ENCODE measurements at places on chromosomes 6 and 20.

DNA sequence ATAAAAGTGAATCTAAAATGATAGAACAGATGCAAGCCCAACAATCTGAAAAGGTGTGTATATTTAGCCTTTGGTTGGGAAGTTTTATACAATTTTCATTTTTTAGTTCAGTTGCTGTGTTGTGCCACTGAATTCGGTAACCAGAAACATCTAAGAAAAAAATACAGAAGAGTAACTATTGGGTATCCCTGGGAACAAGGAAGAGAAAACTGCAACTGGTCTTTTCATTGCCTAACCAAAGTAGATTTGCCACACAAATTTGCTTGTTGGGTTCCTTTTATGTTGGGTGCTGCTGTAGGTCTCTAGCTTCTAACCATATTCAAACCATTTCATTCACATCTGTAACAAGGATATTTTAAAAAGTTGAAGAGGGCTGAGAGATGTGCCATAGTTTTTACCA is 2.8 kb upstream of the TMEM30A start:
- no peak for DNase-seq

- DNase-seq, result no peak
These were observed 117.6 kb downstream of the MYLK4 start for GRCh38 chr6:2632976-2633584.

GRCh38 chr6:33724102-33725023 is 12.9 kb upstream of the UQCC2 start:
- DNase-seq, result no peak

GRCh38 chr6:99415446-99415845 is 9.7 kb downstream of the PNISR start:
- no peak for DNase-seq

GRCh38 chr6:86723151-86723550 is 214.2 kb upstream of the HTR1E start:
- DNase-seq, result no peak

DNA sequence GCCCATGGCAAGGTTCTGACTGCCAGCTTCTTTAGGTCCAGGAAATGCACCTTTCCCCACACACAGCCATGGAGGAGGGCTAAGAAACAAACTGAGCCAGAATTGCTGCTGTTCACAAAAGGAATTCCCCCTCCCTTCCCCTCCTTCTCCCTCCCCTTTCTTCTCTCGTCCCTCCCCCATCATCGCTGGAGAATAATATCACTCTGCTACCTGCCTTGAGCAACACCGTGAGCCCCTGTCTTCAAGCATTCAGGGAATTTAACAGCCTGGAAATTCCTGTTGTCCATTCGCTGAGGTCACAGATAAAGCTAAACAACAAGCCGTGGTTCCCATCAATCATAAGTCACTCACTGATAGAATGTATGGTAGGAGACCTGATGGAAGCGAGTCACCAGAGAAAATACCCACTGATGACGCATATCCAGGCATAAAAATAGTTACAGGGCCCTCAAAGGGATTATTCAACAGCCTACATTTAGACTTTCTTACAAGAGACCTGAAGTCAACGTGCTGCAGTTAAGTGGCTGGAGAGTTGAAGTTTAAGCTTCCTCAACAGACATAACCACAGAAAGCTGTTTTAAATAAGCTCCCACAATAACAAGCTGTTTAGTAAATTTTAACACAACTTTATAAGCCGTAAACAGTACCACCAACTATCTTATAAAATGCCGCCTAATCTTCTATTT is 59.7 kb downstream of the HIVEP2 start:
- DNase-seq, result no peak

GRCh38 chr6:32794510-32794909 is 22.3 kb downstream of the HLA-DOB start:
- no peak for DNase-seq

- DNase-seq, result no peak
These were observed 62.0 kb downstream of the HIVEP2 start for GRCh38 chr6:142883011-142883410.

GRCh38 chr6:157813750-157814455 is 9.1 kb upstream of the SNX9 start:
- no peak for DNase-seq

DNA sequence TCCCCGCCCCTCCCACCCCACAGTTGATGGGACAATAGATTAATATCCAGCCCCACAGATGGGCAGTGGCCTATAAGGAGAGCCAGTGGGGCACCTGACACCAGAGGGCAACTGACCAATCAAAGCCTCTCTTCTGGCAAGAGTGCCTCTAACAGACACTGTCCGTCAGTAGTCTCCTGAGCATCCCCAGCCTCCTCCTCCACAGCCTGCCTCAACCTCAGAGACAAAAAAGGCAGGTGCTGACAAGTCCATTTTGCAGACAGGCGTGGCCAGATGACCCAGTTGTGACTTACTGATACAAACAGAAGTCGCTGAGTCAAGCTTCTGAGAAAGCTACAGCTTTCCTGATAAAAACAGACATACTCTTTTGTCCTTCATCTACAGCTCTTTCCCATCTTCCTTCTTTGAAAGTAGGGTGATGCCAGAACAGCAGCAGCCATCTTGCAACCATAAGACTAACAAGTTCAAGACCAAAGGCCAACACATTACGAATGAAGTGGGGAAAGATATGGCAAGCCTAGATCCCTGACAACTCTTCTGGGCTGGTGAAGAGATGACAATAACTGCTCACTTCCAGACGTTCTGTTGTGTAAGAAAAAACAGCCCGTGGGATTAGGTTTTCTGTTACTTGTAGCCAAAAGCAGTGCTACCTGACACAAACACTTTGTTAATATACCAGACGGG is 12.3 kb downstream of the PPIL1 start:
- DNase-seq, result no peak

- DNase-seq, result no peak
These were observed 118.8 kb upstream of the FAM184A start for GRCh38 chr6:119197271-119197670.

DNA sequence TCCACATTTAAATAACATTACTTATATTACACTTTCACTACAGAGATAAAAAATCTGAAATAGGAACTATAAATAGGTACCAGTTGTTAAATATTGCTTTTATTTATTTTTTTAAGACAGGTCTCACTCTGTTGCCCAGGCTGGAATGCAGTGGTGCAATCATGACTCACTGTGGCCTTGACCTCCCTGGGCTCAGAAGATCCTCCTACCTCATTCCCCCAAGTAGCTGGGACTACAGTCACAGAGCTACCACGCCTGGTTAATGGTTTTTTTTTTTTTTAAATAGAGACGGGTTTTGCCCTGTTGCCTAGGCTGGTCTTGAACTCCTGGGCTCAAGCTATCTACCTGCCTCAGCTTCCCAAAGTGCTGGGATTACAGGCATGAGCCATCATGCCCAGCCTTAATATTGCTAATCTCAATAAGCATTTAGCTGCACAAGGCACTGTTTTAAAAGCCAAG is 17.3 kb downstream of the EEF1E1 start:
- DNase-seq, result no peak

- no peak for DNase-seq
These were observed 609 bp downstream of the OGFRL1 start for GRCh38 chr6:71289039-71289801.

GRCh38 chr20:20967564-20968184 is 138.5 kb downstream of the LINC00237 start:
- no peak for DNase-seq

DNA sequence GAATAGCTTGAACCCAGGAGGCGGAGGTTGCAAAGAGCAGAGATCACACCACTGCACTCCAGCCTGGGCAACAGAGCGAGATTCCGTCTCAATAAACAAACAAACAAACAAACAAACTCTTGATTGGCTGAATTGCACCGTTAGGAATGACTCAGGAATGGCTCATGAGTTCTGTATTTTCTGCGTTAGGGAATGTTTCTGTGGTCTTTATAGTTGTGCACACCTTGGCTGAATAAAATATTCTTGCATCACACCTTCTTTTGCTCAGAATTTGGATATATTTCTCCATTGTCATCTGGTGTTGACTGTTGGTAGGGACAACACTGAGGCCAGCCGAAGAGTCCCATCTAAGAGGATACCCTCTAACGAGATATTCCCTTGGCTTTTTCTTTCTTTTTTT is 19.6 kb upstream of the PI16 start:
- no peak for DNase-seq

DNA sequence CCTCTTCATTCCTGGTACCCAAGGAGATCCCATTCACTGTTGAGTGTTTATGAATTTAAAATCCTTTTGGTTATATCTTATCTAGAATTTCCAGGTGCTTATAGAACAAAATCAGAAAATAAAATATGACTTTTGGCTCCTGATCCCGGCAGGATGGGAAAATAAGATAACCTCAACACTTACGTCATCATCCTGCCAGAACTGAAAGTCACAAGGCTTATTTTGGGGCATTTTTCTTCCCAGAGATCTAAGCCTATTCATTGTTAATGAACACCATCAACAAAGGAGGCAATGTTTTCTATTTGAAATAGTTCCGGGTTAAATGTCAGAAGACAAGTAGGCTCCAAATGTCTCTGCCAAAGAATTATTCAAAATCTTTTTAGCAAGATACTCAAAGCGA is 580.6 kb downstream of the TFAP2A start:
- no peak for DNase-seq

- no peak for DNase-seq
These were observed at the start of gene HLA-DQA1 for GRCh38 chr6:32637219-32637880. Gene HLA-DQA1, plus strand, starts transcription at chr6:32637406. Its CDS starts 53 bp downstream, at chr6:32637459.

DNA sequence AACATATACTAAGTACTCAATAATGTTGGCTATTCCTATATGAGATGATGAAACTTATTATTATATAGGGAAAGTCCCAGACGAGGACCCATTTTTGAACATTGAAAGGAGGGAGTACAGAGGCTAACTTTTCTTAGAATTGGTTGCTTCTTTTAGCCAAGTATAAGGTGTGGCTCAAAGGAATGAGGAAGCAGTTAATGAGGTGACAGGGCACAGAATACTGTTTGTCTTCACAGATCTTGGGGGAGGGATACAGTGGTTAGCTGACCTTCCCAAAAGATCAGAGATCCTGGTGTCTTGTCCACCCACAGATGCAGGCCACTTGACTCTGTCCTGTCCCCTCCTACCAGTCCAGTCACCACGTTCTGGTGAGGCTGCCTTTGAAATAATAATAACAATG is 67.8 kb upstream of the EPB41L1 start:
- DNase-seq, result no peak

DNA sequence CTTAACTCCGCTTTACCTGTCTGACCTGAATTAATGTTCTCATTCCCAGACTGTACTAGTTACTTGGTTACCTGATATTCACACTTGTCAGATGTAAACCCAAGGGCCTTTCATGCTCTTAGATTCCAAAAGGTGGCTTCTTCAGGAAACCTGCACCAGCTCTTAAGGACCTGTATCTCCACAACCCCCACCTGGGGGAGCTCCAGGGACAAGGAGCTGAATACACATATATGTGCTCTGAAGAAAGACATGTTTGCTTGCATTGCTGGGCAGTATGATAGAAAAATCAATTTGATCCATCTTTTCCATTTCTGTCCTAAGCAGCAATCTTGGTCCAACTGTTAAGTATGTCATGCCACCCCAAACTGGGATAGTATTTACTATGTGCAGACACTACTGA is 64.8 kb upstream of the POU3F2 start:
- DNase-seq, result no peak

GRCh38 chr20:47224300-47224791 is 132.2 kb downstream of the ZMYND8 start:
- no peak for DNase-seq

DNA sequence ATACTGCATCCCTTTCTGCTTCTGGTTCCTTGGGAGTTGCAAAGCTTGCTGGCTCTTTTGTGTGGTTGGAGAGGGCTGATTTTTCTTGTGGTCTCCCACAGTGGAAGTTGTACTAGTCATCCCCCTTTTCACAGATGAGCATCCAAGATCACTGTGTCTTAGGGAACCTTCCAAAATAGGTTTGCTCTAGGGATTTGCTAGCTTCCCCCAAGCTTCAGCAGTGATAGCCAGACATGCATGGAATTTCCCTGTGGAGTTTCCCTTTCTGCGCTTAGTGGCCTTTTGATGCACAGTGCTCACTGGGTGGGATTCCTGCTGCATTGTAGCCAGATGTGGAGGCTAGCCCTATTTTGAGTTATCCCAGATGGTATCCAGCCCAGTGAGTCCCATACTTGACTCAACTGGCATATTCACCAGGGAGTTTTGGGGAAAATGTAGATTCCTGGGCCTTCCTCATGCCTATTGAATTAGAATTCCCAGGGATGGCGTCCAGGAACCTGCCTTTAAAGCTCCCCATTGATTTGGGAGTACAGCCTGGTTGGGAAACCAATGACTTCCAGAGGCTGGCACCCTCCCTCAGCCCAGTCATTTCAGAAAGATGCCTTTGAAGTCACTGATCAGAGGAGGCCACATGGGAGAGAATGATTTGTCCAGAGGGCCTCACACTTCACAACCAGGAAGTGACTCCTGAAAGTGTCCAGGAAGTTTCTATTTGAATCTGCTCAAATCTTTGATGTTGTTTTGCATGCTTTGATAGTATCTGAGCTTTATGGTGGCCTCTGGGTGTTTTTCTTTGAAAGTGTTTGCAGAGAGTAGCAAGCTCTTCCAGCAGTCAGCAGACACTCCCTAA is 25.9 kb downstream of the PPARD start:
- no peak for DNase-seq

GRCh38 chr6:149108038-149108748 is 209.3 kb upstream of the TAB2 start:
- no peak for DNase-seq

DNA sequence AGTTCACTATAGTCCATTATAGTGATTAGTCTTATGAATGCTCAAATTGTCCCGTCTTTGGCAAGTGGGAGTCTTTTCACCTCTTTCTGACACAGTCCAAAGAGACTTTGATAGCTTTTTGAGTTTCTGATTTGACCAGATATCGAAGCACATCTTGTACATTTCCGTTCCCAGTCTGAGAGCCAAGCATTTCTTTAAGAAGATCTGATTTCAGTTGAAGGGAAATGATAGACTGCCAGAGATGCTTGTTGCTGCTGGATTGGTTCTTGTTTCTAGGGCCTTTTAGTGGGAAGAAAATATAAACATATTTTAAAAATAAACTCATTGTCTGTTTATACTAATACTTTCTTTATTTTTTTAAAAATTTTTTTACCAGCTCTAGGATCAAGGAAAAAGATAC is 54.1 kb upstream of the IER3 start:
- no peak for DNase-seq

- no peak for DNase-seq
These were observed 14.5 kb upstream of the CYP24A1 start for GRCh38 chr20:54188132-54188849.

DNA sequence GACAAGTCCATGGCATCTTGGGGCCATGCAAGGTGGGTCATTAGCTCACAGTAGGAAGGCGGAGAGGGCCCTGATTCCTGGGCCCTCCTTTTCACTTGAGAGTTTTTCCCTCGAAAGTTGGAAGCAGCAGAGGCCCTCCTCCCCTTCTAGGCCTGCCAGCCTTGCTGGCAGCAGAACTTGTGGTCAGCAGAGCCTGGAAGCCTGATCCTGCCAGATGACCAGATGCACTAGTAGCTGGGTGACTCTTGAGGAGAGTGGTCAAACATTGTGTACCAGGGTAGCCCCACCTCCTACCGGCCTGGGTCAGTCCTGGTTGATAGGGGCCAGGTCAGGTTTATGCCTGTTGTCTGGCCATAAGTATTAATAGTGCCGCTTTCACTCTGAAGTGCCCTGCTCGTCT is 3.8 kb upstream of the HMGA1 start:
- DNase-seq, result no peak

- DNase-seq, result no peak
These were observed 53.3 kb upstream of the HFE start for GRCh38 chr6:26033941-26034354.

Data from thoracic aorta (tissue), 2 donors.